Spinal cord (tissue), 10 donors: ENCODE measurements at places on chromosomes 3 and 15. TPM values are rescaled to one million over a fixed set of nuclear protein-coding genes. Genes with fewer than 3 reads are reported as not detected.

ARMC8 gene
- total RNA-seq, result 84.3 TPM

ZNF620 gene
- 10.5 TPM for total RNA-seq

LOXL1 gene
- 7.9 TPM for total RNA-seq

ACOX2 gene
- 33.3 TPM for total RNA-seq

UNC13C gene
- total RNA-seq, result 13.2 TPM

NT5DC2 gene
- 83.3 TPM for total RNA-seq

UBA7 gene
- total RNA-seq, result 16.3 TPM

RBM5 gene
- 291 TPM for total RNA-seq
